GM04503 (cell line): ENCODE measurements at places on chromosomes 2 and 18.

GRCh38 chr2:10161961-10162441 lies 39.5 kb downstream of the RRM2 start:
- DNase-seq, result no peak

- DNase-seq, result no peak
Observed at GRCh38 chr18:46574000-46574742, 82.8 kb downstream of the LOXHD1 start.

DNA sequence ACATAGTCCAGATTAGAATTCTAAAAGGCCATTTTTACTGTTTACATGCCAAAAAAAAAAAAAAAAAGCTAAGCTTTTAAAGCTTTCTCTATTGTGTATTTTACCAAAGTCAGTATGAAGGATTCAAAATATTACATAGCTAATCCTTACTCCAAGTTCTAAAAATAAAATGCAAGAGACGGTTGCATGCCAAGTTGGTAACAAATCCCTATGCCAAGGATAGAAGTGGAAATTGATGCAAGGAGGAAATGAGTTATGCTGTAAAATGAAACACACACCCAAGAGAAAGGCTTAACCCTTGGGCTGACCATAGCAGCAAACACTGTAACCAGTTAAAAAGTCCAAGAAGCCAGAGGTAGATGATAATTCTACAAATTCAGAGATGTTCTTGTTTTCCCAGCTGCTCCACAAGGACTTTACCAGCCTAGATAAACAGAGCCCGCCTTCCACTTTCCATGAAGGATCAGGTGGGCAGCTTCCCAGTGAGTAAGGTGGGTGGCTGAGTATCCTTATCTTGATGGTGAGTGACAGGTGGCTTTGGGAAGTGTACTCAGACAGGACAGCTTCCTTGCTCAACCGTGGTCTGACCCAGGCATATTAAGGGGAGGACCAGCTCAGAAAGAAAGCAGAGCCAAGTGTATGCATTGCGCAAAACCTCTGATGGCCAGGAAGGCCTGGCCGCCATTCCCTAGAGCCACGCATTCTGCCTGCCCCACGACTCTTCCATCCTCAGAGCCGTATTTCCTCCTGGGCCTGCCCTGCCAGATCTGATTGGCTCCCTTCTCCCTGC lies 34.4 kb downstream of the ATP8B1 start:
- peak; percentile 51 for DNase-seq

DNA sequence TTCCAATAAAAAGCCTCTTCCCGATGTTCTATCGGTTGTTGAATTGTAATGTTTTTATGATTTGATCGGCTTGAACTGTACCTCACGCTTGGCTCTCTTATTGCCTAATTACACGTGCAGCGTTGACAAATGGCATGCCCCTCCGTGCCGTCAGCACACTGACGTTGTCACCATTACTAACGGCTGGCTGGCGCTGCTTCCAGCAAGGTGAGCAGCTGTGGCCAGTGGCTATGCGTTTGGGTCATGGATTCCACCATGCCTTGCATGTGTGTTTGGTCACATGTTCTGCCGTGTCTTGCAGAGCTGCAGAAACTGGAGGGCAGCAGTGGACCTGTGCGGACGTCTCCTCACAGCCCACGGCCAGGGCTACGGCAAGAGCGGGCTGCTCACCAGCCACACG lies 42.1 kb downstream of the TRAPPC12 start:
- DNase-seq, result no peak

DNA sequence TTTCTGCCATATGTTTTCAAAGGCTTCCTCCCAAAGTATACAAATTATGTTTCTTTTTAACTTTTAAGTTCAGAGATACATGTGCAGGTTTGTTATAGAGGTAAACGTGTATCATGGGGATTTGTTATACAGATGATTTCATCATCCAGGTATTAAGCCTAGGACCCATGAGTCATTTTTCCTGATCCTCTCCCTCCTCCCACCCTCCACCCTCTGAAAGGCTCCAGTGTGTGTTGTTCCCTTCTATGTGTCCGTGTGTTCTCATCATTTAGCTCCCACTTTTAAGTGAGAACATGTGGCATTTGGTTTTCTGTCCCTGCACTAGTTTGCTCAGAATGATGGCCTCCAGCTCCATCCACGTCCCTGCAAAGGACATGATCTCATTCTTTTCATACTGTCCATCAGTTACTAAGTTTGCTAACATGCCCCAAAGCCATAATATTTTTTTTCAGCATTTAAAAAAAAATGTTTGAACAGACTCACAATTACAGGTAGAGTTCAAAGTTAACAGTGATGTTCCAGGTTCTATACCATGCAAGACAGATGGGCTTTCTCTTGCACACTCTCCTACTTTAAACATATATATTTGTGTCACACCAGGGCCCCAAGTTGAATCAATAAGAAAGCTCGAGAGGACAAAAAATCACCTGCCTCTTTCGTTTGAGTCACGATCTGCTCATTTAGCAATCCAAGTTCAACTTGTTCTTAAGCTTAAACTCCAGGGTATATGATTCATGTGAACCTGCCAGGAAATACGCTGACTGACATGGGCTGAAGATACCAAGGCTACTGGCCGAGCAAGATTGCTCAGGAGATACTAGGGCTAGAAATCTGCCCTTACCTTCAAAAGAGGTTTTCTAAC lies 77.6 kb downstream of the AP1S3 start:
- no peak for DNase-seq

DNA sequence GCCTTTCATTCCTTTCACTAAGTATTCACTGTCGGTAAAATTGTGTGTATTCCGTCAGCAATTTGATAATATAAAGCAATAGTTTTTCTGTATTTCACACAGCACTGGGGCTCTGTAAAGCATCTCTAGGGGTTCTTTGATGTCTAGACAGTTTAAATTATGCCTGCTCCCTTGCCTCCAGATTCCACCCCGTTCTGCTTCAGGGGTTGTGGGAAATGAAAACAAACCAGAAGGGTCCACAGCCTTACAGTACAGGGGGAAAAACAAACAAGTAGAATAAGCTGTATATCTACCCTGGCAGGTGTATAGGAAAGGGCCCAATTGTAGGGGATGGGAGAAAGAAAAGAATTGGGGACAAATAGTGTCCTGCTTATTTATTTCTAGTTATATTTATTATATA lies 63.1 kb downstream of the ASXL3 start:
- no peak for DNase-seq

- no peak for DNase-seq
Observed at GRCh38 chr2:190701586-190701985, 52.7 kb downstream of the NAB1 start.

- no peak for DNase-seq
Observed at GRCh38 chr18:58558471-58558870, 70.4 kb downstream of the ALPK2 start.

DNA sequence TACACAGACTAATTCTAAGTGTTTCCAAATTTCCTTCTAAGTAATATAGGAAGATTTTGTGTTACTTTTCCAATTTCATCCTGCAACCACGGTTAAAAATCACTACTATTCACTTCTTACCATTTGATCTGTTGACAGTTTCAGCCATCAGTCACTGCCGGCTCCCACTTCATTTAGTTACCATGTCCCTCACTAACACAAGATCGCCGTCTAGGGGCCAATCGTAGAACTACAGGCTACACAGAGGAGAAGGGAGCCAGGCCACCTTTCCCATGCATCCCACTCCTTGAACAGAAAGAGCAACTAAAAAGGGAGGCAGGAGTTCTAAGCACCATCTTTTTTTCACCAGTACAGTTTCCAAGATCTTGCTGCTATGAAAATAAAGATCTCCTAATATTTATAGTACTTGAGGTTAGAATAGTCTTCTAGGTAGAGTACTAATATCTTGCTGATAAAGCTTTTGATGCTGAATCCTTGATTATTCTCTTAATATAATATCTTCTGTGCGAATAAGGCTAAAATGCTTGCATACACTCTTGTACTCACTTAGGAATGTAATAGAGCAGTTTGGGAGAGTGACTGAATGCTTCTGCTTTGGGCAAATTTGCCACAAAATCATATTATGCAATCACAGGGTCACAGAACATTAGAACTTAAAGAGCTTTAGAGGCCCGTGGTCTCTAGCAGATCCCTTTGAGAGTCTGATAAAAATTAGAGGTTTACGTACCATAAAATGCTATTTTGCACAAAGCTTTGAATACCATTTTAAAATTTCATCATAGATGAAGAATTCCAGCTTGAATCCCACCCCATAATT lies 39.5 kb upstream of the CYP1B1 start:
- DNase-seq, result no peak

DNA sequence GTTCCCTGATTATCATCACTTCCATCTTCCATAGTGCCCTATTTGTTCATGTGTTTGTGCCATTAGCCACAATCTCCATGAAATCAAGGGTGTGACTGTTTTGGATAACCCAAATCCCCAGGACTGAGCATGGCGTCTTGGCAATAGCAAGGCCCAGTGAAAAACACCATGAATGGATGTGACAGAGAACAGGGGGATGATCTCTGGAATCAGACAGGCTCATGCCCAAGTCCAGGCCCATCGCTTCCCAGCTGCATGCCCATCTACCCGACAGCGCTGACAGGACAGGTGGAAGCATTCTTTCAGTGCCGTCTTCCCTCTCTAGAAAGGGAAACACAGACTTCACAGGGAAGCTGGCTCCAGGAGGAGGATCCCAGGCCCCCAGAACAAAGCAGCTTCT lies 50.0 kb downstream of the HDLBP start:
- DNase-seq, result no peak

DNA sequence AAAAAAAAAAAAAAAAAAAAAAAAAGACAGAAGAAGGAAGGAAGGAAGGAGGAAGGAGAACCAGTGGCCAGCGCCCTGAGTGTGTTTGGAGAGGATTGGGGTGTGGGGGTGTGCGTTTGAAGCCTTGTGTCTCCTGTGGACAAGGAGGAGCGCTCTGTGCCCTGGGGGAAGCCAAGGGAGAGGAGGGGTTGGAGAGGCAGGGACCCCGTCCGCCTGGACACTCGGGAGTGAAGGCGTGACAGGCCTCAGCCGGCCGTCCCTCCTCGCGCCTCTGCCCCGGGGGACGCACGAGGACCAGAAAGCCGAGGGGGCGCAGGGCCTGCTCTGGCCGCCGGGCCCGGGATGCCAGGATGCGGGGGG lies 44.9 kb downstream of the SERTAD2 start:
- no peak for DNase-seq

DNA sequence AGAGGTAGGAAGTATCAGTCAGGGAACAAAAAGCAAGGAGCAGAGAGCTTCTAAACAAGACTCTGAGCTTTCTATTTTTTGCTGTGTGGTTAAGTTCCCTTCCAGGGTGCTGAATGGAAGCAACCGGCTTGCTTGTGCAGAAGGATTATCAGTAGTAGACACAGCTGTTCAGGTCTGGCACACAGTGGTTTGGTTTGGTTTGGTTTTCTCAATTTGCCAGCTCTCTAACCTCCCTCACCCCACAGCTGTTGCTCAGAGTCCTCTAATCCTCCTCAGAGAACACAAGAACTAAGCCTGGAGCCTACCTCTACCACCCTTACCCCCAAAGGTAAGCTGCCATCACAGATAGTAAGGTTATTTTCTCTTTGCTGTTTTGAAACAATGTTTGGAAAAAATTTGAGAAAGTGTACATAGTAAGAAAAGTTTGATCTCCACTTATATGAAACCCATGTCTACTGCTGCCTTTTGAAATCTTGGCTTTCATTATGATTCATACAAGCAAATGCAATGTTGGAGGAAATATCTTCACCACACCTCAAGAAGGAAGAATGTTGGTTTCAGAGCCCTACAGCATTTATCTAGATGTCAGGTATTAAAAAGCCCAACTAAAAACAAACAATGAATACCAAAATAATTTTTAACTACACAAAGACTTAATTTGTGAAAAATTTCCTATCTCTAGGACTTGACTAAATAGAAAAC lies 255.3 kb downstream of the NR4A2 start:
- DNase-seq, result no peak

DNA sequence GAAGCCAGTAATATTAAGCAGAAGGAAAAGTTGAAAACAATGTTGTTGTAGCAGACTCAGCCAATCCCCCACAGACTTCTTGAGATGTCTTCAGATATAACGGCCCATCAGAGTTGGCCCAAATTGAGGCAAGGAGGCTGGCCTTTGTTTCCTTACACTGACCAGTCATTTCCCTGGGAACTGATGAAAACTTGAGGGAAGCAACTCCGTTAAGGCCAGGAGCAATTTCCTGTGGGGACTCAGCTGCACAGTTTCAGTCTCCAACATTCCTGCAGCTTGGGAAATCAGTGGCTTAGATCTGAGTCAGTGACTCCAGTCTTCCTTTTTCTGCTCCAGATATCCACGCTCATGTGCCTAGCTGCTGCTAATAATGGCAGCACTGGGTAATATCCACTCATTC lies 75.7 kb downstream of the FTCDNL1 start:
- no peak for DNase-seq

- DNase-seq, result no peak
Observed at GRCh38 chr18:832085-832681, 20.1 kb upstream of the YES1 start.
